Activated naive CD4-positive, alpha-beta T cell treated with anti-CD3 and anti-CD28 coated beads, Interleukin-2, amount 50 U/mL, for 72 hours (primary cell): ENCODE measurements at places on chromosomes 5 and 9.

DNA sequence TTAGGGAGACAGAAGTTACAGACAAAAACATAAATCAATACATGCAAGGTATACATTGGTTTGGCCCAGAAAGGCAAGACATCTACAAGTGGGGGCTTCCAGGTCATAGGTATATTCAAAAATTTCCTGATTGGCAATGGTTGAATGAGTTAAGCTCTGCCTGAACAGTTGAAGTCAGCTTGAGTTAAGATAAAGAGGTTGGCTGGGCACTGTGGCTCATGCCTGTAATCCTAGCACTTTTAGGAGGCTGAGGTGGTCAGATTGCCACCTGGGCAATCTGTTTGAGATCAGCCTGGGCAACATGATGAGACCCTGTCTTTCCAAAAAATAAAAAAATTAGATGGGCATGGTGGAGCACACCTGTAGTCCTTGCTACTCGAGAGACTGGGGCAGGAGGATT lies 16.3 kb downstream of the TMC1 start:
- no peak for DNase-seq

DNA sequence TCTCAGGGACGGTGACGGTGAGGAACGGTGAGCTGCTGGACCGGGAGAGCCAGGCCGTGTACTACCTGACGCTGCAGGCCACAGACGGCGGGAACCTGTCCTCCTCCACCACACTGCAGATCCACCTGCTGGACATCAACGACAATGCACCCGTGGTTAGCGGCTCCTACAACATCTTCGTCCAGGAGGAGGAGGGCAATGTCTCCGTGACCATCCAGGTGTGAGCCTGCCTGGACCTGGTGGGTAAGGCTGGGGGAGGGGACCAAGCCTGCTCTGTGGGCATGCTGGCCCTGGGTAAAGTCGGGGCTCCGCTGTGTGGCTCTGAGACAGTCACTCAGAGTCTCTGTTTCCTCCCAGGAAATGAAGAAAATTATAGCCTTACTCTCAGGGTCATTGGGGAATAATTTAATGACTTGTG lies 29.3 kb downstream of the CDHR2 start:
- no peak for DNase-seq

GRCh38 chr5:82821846-82822633 lies 255.2 kb downstream of the TMEM167A start:
- no peak for DNase-seq

DNA sequence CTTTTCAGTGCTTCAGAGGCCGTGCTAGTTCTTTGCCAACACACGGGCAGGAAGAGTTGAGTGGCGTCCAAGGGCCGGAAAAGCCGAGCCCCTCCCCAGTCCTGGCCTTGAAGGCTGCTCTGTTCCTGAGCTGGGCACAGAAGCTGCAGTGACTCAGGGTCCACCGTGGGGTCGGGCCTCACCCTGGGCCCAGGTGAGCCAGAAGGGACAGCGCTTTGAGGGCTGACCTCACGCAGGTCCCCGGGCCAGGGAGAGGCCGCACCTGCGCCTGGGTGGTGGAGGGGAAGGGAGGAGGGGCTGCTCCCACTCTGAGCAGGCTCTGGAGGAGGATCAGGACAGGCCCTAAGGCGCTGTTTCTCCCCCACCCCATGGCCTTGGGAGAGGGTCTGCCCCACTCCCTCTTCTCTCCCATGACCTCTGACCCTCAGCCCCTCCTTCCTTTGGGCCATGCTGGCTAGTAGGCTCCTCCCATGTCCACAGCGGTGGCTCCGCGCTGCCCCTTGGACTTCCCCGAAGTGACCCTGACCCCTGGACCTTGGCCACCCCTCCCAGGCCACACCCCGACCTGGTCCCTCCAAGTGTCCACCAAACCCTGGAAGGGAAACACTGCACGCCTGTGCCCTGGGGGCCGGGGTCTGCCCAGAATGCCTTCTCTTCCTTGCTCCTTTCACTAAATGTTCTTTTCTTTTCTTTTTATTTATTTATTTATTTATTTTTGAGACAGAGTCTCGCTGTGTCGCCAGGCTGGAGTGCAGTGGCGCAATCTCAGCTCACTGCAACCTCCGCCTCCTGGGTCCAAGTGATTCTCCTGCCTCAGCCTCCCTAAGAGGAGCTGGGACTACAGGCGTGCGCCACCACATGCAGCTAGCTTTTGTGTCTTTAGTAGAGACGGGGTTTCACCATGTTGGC lies 19.7 kb upstream of the SLC6A19 start:
- no peak for DNase-seq

DNA sequence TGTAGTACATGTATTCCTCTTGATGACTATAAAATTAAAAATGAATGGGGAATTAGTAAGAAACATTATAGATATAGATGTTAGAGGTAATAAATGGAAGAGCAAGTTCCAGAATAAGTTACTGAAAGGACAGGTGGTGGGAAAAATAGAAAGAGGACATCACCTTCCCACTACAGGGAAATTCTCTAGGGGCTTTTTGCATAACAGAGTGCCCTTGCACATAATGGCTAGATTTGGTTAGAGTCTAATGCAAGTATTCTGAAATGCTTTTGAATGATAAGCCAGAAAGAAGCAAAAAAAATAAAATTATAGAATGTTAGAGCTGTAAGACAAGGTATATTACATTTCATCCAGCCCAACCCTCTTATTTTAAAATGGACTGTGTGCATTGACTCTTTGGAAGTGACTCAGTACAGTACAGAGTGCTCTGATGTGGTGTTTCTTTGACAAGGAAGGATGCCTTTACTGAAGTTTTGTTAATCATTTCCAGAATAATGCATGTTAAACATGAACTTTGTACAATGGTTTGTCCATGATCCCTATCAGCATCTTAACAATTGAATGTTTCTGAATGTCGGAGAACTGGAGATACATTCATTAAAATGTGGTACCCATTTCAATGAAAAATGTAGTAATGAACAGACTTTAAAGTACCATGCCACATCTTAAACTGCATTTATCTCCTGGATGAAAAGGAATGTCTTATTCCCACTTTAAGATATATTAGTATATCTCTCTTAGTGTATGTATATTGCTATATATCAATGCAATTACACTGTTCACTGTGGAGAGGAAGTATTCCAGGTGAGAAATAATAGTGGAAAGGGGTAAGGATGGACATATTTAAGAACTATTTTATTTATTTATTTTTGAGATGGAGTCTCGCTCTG lies 391.1 kb downstream of the ADGRV1 start:
- no peak for DNase-seq

DNA sequence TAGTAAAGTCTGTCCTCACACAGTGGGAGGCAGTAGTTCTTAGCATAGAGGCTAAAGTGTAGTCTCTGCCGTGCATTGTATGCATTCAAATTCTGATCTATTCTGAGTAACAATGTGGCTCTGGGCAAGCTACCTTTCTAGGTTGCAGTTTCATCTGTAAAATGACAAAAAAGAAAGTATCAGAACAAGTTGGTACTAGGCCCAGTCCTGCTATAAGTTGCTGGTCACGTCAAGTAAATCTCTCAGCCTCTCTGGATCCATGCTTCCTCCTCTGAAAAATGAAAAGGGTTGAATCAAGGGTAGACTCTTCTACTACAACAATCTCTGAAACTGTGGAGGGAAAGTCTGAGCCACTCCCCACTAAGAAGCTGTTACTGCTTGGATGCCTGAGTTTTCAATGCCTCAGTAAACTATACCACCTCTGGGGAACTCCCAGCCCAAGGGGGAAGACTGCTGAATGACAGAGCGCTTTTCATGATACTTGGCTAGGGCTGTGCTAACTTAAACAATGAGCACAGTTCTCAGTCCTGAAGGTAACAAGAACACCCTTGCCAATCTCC lies 34.5 kb upstream of the SPARC start:
- no peak for DNase-seq

GRCh38 chr5:126591549-126591948 lies 3.5 kb downstream of the ALDH7A1 start:
- DNase-seq, result no peak

DNA sequence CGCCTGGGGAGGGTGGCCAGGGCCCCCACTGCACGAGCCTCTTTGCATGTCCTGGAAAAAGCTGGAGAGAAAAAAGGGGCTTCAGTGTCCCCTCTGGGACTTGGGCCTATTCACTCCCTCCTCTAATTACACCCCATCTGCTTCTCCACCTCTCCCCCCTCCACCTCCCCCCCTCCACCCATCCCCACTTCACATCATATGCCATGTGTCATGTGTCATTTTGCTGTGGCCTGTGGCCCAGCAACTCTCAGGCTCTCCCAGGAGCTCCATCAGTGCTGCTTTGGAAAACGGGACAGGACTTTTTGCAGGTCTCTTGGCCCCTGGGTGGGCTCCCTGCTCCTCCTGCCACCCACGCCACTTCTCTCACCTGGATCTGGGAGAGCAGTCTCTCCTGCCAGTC lies 68.7 kb downstream of the NTNG2 start:
- DNase-seq, result no peak

GRCh38 chr9:5392285-5392684 lies 45.4 kb downstream of the PLGRKT start:
- DNase-seq, result no peak

GRCh38 chr5:138508958-138509357 lies 34.1 kb downstream of the ETF1 start:
- no peak for DNase-seq

GRCh38 chr5:112201141-112201540 lies 217.9 kb downstream of the EPB41L4A start:
- DNase-seq, result no peak

- no peak for DNase-seq
Observed at GRCh38 chr5:135186662-135187522, 152.9 kb upstream of the PITX1 start.

- no peak for DNase-seq
Observed at GRCh38 chr5:103721183-103721582, 158.6 kb upstream of the NUDT12 start.

- DNase-seq, result no peak
Observed at GRCh38 chr9:98766586-98766985, 29.8 kb downstream of the ANKS6 start.

DNA sequence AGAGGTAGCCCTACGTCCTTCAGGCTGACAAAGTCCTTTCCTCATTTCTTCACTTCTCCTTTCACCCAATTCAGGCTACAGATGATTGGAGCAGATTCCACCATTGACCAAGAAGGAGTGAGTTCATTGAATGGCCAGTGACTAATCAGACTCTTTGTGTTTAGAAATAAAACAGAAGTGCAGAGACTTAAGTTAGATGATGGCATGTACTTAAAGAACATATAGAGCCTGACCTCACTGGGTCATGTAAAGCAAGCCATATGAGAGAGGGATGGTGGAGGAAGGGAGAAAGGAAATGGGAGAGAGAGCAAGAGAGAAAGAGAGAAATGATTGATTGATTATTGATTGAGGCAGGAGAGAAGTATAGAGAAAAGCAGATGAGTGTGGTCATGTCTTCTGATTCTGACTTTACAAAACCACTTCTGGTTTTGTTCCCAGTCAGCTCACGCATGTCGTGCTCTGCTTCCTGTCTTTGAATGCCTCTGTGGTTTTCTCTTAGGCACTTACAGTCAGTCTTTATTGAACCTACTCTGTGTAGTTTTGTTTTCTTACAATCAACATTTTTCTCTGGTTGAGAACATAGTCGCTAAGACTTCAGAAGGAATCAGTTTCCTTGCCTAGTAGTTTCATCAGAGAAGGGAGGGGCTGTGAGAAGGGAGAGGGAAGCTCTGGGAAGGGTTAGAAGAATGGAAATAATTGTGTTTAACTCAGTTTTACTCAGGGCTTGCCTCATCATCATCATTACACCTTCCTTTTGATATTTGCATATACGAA lies 149.2 kb upstream of the KLF9 start:
- DNase-seq, result peak; percentile 41

DNA sequence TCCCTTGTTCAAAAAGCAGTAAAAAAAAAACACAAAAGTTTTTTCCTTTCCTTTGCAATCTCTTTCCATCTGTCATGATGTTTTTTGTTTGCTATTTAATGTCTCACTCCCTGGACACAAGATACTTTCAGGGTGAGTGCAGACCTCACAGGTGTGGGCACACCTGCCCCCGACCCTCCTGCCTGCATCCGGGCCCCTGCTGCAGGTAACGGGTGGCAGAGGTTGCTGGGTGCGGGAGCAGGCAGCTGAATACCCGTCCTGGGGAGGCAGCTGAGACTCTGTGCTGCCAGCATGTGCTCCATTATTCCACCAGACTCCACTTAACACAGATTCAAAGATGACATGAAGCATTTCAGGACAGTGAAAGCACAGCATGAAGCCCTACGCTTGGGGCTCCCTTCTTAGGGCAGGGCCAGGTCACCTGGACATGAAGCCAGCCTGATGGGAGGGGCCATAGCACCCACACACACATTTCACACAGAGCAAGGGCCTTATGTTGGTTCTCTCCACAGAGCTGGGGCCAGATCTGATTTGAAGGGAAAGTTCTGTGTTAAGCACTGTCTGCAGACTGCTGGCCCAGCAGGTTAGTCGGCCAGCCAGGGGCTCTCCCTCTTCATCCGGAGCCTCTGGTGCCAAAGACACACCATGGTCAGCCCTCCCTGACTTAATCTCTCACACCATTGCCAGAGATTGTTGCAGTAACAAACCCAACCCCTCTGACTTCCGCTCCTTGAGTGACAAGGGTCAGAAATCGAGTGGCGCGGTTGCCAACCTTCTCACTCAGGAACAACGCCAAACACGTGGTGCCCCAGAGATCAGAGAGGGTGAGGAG lies 13.0 kb downstream of the NEK6 start:
- no peak for DNase-seq

GRCh38 chr5:139565411-139566305 lies 4.5 kb downstream of the UBE2D2 start:
- no peak for DNase-seq

DNA sequence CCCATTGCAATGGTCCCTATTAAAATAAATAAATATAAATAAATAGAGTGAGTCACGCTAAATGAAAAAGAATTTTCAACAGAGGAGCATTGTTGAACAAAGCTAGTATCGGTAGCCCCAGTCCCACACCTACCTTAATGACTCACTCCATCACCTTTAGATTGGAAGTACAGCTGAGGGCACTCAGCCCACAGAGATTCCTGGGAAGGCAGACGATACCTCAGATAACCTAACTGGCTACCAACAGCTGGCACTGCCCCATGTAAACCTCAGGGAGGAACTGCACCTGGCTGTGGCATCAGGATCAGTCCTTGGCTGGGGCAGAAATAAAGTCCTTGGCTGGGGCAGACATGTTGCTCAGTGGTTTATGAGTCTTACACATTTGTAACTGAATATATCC lies 49.3 kb downstream of the SPRY4 start:
- DNase-seq, result no peak

DNA sequence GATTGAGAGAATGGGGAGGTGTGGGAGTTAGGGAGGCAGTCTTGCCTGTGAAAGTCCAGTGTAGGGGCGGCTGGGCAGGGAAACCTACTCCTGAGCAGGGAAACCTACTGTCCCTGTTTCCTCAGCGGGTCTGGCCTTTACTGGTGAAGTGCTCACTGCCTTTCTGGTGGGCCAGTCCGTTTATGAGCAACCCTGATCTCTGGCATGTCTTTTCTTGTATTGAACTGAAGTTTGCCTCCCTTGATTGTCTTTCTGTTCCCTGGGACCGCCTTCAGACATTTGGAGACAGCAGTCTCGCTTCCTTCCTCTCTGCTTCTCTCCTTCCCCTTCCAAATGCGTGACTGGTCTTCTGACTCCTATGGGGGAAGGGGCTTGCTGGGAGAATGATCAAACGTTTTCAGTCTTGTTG lies 2.9 kb downstream of the SNX18 start:
- DNase-seq, result no peak

GRCh38 chr5:146205499-146206202 lies 2.2 kb downstream of the RBM27 start:
- DNase-seq, result no peak
